T-helper 2 cell treated with Interferon-gamma antibody and Interleukin-4, amounts not matched to agents 5 μg/mL and 100 μg/mL, for 36 hours (primary cell): ENCODE measurements at places on chromosomes 2 and 18.

- no peaks in the 10 kb centered on the region for H3K4me1 ChIP-seq
- H3K36me3 ChIP-seq, result no peaks in the 10 kb centered on the region
- H3K27me3 ChIP-seq, result no peaks in the 10 kb centered on the region
- H3K4me3 ChIP-seq, result no peak overlapping the region
- DNase-seq, result no peak
Observed at GRCh38 chr2:225993430-225993829, 593.9 kb downstream of the NYAP2 start.

GRCh38 chr2:235458839-235459273 lies 35.0 kb upstream of the AGAP1 start:
- H3K4me1 ChIP-seq, result no peaks in the 10 kb centered on the region
- no peaks in the 10 kb centered on the region for H3K27me3 ChIP-seq
- H3K4me3 ChIP-seq, result no peak overlapping the region
- no peak for DNase-seq

- no peaks in the 10 kb centered on the region for H3K27me3 ChIP-seq
- DNase-seq, result no peak
- no peaks in the 10 kb centered on the region for H3K36me3 ChIP-seq
Observed at GRCh38 chr18:58091099-58091611, 47.1 kb downstream of the NEDD4L start.

DNA sequence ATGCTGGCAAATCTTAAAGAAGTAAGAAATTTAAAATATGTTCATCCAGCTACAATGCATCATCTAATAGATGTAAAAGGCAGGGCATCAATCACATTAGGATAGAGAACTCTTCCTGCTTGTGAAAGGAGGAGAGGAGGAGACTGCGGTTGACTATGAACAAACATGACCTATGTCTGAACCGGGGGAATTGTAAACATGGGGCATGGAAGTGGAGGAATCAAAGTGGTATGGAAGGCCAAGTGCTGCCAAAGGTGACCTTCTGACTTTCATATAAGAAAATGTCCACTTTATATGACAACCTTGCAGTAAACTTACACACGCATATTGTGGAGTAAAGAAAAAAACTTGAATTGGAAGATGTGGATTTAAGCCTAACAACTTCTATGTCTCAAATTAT lies 20.0 kb upstream of the SLC8A1 start:
- no peak overlapping the region for H3K27ac ChIP-seq
- no peak for DNase-seq
- H3K36me3 ChIP-seq, result no peaks in the 10 kb centered on the region
- peaks cover 5% of the 10 kb centered on the region for H3K27me3 ChIP-seq
- H3K4me3 ChIP-seq, result no peak overlapping the region

GRCh38 chr2:230885463-230886130 lies 20.9 kb downstream of the ITM2C start:
- DNase-seq, result no peak
- no peaks in the 10 kb centered on the region for H3K36me3 ChIP-seq

GRCh38 chr2:47277987-47278386 lies 122.9 kb upstream of the STPG4 start:
- peaks cover 8% of the 10 kb centered on the region for H3K27me3 ChIP-seq
- no peaks in the 10 kb centered on the region for H3K4me1 ChIP-seq
- H3K4me3 ChIP-seq, result no peak overlapping the region
- no peaks in the 10 kb centered on the region for H3K36me3 ChIP-seq

GRCh38 chr2:54589340-54590215 lies 133.5 kb downstream of the SPTBN1 start:
- H3K27me3 ChIP-seq, result no peaks in the 10 kb centered on the region
- H3K4me3 ChIP-seq, result peak overlapping the region; percentile 81
- peak overlapping the region; percentile 93 for H3K27ac ChIP-seq
- H3K4me1 ChIP-seq, result peaks cover 75% of the 10 kb centered on the region

DNA sequence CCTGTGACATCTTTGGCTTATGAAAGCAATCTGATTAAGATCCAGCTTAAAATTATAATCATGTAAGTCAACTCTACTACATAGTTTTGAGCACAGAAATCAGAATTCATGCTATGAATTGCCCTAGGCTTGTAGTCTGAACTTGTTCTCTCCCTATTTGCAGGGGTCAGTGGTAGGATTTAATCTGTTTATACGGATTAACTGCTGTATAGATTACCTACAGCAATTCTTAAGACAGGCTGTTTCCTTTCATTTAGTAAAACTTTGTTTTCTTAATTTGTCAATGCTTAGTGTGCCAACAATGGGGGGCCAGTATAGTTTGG lies 287.9 kb downstream of the PDE11A start:
- no peak for DNase-seq
- peaks cover 7% of the 10 kb centered on the region for H3K27me3 ChIP-seq
- peak overlapping the region; percentile 51 for H3K4me3 ChIP-seq
- H3K36me3 ChIP-seq, result no peaks in the 10 kb centered on the region

DNA sequence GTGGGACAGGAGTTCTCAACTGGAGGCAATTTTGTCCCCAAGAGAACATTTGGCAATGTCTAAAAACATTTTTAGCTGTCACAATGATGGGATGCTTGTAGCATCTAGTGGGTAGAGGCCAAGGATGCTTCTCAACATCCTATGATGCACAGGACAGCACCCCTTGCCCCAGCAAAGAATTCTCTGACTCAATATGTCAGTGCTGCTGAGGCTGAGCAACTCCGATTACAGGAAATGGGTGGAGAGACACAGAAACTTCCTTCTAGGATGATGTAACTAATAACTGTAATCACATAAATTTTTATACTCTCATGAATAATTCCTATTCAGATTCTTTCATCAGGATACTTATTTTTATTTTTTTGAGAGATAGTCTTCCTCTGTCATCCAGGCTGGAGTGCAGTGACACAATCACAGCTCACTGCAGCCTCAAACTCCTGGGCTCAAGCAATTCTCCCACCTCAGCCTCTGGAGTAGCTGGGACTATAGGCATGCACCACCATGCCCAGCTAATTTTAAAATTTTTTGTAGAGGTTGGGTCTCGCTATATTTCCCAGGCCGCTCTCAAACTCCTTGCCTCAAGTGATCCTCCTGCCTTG lies 120.3 kb upstream of the ACAA2 start:
- H3K27me3 ChIP-seq, result peaks cover 8% of the 10 kb centered on the region
- H3K36me3 ChIP-seq, result no peaks in the 10 kb centered on the region
- H3K4me1 ChIP-seq, result peaks cover 6% of the 10 kb centered on the region
- no peak overlapping the region for H3K27ac ChIP-seq
- DNase-seq, result no peak
- no peak overlapping the region for H3K4me3 ChIP-seq

- H3K4me3 ChIP-seq, result no peak overlapping the region
- no peaks in the 10 kb centered on the region for H3K27me3 ChIP-seq
- H3K27ac ChIP-seq, result no peak overlapping the region
- H3K36me3 ChIP-seq, result no peaks in the 10 kb centered on the region
Observed at GRCh38 chr2:16138811-16139662, 198.7 kb downstream of the MYCN start.

DNA sequence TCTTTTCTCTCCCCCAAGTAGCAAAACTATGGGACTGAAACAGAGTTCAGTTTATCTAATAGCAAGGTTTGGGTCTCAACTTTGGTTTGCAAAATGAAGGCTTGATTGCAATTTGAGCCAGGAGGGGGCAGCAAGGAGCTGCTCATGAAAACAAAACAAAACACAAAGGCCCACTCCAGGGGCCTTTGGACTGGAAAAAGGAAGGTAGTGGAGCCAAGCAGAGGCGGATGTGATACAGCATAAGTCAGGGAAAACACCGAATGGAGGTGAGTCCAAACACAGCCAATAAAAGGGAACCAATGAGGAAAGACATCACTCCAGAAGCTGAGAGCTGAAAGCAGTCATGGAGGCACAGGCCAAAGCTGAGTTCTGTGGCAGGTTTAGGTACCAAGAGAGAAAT lies 799.7 kb upstream of the ACVR2A start:
- peak overlapping the region; percentile 9 for H3K27ac ChIP-seq
- DNase-seq, result peak; percentile 4
- H3K4me3 ChIP-seq, result no peak overlapping the region
- no peaks in the 10 kb centered on the region for H3K36me3 ChIP-seq
- peaks cover 6% of the 10 kb centered on the region for H3K27me3 ChIP-seq

DNA sequence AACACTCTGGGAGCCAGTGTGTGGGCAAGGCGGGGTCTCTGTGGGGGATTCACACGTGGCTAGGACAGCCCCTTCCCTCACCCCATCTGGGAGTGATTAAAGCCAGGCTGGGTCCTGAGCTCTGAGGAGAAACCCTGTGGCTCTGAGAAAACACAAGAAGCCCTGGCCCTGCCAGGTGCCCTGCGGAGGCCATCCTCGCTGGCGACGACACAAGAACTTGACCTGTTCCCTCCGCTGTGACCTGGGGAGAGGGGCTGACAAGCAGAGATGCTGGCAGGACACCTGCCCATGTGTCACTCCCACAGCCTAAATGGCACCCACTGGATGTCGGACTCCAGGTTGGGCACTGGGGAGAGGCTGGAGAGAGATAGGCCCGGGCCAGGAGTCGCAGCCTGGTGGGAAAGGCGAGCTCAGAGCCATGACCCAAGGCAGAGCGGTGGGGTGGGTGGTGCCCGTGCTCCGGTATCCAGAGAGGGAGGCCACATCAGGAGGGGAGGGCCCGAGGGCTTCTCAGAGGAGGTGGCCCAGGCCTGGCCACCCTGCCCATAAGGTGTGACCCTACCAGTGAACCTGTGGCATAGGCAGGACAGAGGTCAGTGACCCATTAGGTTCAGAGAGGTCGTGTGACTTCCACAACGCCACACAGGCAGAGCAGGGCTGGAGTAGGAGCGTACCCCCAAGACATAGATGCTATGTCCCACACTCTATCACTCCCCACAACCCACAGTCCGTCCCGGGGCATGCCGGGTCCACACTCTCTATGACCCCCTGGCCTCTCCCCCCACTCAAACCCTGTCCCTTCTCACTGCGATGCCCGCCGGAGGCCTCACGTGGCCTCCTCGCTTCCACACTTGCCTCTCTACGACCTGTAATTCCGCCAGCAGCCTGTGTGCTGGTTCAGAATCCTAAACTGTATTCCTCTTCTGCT lies 59.4 kb upstream of the HPCAL1 start:
- no peaks in the 10 kb centered on the region for H3K4me1 ChIP-seq
- no peak overlapping the region for H3K4me3 ChIP-seq
- DNase-seq, result no peak
- no peak overlapping the region for H3K27ac ChIP-seq
- no peaks in the 10 kb centered on the region for H3K27me3 ChIP-seq

GRCh38 chr2:181281206-181281832 lies 175.9 kb upstream of the ITGA4 start:
- H3K4me1 ChIP-seq, result peaks cover 48% of the 10 kb centered on the region
- peak overlapping the region; percentile 82 for H3K27ac ChIP-seq
- peaks cover 56% of the 10 kb centered on the region for H3K36me3 ChIP-seq
- no peak for DNase-seq
- peak overlapping the region; percentile 59 for H3K4me3 ChIP-seq

GRCh38 chr2:20939931-20940795 lies 103.7 kb downstream of the APOB start:
- no peak for DNase-seq
- no peak overlapping the region for H3K27ac ChIP-seq
- H3K4me1 ChIP-seq, result no peaks in the 10 kb centered on the region
- H3K4me3 ChIP-seq, result no peak overlapping the region

DNA sequence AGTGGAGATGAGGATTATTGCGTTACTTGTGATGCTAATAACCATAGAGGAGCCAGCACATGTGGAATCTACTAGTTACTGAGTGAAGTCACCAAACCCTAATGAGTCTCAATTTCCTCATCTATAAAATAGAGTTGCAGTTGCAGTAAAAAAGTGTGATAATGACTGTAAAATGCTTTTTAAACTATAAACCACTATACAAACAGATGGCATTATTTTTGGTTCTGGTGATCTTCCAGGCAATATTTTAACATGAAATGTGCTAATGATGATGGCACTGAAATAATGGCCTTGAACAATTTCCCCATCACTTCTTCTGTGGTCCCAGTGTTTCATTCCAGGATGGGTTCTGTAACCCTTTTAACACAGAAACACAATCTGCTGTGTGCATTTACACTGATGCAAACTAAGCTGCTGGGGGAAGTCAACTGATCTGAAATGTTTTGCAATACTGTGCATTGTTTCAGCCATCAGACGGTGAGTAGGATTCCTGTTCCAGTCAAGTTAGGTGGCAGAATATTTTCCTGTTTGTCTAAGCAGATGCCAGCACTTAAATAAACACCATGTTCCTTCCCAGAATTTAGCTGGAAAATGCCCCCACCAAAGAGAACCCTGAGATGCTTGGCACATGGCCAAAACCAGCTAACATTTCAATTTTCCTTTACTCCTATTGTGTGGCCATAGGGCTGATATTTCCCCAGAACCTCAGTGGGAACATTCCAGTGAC lies 52.6 kb downstream of the TACR1 start:
- no peaks in the 10 kb centered on the region for H3K36me3 ChIP-seq
- no peaks in the 10 kb centered on the region for H3K4me1 ChIP-seq
- DNase-seq, result no peak
- H3K4me3 ChIP-seq, result no peak overlapping the region
- no peak overlapping the region for H3K27ac ChIP-seq

DNA sequence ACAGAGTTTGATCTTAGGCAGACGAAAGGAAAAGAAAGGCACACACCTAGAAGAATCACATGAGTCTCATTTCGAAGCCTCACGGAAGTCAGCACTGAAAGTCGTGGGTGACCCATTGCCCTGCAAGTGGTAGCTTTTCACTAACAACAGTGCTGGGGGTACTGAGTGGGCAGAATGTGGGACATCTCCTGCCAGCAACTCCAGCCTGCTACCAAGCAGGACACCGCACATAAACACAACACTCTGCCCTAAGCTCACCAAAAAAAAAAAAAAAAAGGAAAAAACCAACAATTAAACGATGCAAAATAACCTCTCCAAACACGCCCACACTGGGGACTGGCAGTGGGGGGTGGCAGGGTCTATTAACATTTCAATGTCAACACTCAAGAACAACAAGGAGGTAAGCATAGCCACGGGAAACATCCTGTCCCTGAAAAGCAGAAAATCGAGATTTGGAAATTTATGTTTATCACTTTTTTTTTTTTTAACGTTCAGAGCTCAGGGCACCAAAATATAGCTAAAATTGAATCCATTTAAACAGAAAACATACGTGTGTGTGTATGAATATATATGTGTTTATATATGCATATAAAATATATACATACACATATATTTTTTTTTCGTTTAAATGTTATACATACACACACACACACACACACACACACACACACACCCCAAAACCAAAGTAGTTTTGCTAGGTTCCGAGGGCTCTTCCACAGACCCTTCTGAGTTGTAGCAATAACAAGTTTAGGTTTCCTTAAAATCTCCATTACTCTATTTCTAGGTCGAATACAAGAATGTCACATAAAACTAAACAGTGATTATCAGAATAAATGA lies 2.2 kb downstream of the INO80D start:
- peak overlapping the region; percentile 97 for H3K4me3 ChIP-seq
- H3K27me3 ChIP-seq, result no peaks in the 10 kb centered on the region
- peaks cover 12% of the 10 kb centered on the region for H3K36me3 ChIP-seq
- H3K4me1 ChIP-seq, result peaks cover 23% of the 10 kb centered on the region
- DNase-seq, result peak; percentile 31

DNA sequence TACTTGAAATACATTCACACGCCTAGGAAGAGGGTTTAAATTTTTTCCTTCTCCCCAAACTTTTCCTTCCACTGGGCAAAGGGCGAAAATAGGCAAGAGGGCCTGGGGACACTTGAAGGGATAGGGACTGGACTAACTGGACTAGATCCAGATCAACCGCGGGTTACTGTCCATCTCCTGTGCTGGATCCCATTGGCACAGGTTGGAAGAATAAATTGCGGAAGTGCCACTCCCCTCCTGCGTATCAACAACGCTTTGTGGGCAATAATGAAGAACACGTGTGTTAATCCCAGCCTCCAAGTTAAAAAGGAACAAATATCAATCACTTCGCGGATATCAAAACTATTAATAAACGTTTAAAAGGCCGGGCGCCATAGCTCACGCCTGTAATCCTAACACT lies 1.7 kb upstream of the FZD5 start:
- H3K27ac ChIP-seq, result no peak overlapping the region
- H3K27me3 ChIP-seq, result peaks cover 48% of the 10 kb centered on the region
- no peaks in the 10 kb centered on the region for H3K36me3 ChIP-seq
- DNase-seq, result no peak
